ENCODE measurements at places on chromosomes 13 and 19.

- DNase-seq: no peak
These were observed 48.3 kb upstream of the ATP11A start for GRCh38 chr13:112641456-112642089.

GRCh38 chr19:52211926-52212571 is 22.2 kb downstream of the PPP2R1A start:
- no peak for DNase-seq

DNA sequence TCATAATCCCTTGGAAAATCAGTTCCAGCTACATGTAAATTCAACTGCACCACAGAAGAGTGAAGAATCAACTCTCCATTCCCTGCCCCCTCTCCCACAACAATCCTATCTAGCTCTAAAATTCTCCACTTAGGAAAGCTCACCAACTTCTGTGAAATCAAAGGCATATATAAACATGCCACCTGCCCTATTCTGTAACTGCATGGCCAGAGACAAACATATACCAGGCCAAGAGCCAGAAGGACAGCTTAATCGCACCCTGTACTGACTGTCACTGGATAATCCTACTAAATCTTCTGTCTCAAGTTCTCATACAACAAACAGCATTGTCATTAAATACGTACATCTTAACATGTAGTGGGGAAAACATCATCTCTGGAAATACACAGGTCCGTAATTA is 58.2 kb upstream of the EEF1AKMT1 start:
- no peak for DNase-seq

DNA sequence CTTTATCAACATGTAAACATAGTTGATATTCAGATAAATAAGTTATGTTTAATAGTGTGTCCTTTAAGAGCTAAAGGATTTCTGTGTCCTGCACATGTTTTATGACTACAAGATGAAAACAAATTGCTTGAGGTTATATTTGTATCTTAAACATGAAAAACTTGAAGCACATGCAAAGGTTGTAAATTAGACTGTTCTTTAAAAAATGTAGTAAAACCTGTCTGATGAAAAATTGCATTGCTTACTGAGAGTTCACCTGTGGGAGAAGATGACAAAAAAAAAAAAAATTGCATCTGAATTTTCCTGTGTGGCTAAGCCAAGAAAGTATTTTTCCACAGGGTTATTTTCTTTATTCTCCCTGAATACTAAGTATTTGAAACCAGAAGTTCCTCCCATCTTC is 25.7 kb upstream of the LMO7 start:
- no peak for DNase-seq

DNA sequence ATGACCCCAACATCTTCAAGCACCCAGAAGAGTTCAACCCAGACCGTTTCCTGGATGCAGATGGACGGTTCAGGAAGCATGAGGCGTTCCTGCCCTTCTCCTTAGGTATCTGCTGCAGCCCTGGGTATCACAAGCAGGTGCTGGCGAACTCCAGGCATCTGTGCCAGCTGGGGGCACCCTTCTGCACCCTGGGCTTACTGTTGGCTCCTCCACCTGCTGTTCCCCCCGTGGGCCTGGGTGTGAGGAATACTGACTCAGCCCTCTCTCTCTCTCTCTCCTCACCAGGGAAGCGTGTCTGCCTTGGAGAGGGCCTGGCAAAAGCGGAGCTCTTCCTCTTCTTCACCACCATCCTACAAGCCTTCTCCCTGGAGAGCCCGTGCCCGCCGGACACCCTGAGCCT is 13.0 kb downstream of the CYP2S1 start:
- no peak for DNase-seq

- DNase-seq: no peak
These were observed 5.5 kb upstream of the EMP3 start for GRCh38 chr19:48319647-48320541.

- DNase-seq: no peak
These were observed 352.6 kb downstream of the TBC1D4 start for GRCh38 chr13:75129331-75129730.

- peak; percentile 93 for DNase-seq
These were observed 10.7 kb downstream of the SPACA6 start for GRCh38 chr19:51703575-51704515.

GRCh38 chr13:111342721-111343120 is 22.3 kb downstream of the TEX29 start:
- no peak for DNase-seq

DNA sequence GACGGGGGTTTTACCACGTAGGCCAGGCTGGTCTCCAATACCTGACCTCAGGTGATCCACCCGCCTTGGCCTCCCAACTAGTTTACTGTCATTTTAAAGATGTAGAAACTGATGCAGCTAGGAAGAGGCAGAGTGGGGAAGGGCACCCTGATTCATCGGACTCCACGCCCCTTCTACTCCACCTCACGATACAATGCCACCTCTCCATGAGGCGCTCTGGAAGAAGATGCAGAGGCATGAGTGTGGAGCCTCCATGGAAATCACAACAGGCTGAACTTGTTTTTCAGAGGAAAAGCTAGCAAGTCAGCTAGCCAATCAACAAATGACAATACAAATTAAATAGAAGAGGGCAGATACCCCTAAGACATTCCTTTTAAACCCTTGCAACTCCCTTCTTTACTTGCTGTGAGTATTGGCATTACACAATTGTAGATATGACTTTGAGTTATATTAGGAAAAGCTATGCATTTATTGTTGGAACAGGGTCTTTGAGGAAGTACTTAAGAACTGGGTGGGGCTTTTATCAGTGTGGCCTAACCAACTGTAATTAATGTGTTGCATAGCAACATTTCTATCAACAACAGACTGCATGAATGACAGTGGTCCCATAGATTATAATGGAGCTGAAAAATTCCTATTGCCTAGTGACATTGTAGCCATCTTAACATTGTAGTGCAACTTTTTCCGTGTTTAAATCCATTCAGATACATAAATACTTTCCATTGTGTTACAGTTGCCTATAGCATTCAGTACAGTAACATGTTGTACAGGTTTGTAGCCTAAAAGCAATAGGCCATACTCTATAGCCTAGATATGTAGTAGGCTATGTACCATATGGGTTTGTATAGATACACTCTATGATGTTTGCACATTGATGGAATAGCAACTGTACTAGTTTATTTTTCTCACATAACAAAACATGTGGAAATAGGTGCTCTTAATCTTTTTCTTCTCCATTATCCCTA is 17.6 kb downstream of the WDFY2 start:
- no peak for DNase-seq

DNA sequence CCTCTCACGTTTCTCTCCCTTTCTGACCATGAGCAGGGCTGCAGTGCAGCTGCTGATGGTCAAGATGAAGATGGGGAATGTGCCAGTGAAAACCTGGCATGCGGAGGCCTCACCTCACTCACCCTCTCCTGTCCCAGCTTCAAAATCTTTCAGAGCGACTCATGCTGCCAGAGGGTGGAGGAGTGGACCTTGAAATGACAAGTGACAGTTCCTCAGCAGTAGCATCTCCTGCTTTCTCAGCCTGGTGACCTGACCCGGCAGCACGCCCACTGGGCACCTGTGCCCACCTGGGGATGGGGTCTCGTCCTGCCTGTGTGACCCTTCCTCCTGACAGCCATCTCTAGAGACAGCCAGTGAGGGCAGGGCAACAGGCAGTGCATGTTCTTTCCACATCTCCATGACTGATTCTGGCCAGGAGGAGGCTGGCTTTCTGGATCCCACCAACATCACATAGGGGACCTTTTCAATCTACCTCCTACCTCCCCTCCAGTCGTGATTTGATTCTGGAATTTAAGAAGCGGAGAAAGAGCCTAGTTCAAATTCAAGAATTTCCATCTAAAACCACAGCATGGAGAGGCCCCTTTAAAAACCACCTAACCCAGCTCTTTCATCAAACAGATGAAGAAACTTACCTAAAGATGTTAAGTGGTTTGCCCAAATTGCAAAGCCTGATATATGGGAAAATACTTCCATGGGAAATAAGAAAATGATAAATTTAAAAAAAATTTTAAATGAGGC is 45.8 kb downstream of the RFX2 start:
- no peak for DNase-seq

DNA sequence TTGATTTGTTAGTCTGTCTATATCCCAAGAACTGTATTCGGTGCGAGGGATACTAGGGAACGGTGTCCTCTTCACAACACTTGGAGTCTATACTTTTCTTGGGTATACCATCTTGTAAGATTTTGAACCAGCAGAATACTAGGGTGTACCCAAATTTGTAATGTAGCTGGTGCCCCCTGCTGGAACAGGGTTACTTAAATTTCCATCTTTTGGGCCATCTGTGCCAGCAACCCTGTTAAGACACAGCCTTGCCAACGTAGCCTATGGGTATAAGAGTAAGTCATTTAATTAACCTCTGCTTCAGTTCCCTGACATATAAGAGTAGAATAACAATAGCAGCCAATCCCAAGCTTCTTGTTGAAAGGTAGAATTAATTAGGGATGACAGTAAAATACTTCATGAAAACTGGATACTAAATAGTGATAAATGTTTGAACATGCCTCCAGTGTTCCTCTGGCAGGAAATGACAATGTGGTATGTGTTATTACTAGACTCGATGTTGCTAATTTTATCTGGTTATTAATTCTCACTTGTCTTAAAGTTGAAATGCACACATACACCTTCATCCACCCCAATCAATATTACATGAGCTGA is 607.6 kb downstream of the FGF9 start:
- DNase-seq: peak; percentile 31

DNA sequence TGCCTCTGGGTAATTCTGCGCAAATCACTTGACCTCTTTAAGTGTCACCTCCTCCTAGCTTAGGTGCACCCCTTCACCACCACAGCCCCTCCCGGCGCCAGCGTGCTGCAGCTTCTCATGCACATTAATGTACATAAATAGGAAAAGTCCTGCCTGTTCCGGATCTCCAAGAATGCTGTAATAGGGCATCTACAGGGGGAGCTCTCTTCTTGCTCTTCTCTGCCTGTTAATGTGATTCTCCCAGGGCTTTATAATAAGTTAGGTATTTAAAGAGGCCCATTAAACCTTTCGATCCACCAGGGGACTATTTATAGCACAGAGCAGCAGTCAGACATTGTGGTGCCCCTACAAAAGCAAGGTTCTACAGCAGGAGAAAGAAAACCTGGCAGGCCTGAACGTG is 35.3 kb downstream of the SOX1 start:
- no peak for DNase-seq

DNA sequence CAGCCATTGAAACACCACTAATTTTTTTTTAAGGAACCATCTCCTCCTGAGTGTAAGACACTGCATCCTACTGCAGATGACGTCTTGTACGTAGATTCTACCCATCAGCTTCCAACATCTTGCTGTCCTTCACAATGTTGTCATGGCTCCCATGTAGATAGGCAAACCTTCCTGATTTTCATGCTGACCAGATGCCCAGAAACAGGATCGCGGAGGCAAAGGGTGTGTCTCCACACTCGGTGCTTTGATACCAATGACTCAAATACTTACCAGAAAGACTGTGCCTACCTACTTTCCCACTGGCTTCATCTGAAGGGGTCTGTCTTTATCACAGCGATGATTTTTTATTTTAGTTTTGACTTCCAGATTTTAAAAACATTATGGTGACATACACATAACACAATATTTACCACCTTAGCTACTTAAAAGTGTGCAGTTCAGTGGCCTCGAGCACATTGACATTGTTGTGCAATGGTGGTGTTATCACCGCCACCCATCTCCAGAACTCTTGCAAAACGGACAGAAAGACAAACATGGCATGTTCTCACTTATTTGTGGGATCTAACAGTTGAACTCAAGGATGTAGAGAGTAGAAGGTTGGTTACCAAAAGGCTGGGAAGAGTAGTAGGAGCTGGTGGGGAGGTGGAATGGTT is 94.0 kb upstream of the PEG3 start:
- no peak for DNase-seq

GRCh38 chr13:28077231-28077630 is 23.1 kb downstream of the FLT3 start:
- DNase-seq: no peak

DNA sequence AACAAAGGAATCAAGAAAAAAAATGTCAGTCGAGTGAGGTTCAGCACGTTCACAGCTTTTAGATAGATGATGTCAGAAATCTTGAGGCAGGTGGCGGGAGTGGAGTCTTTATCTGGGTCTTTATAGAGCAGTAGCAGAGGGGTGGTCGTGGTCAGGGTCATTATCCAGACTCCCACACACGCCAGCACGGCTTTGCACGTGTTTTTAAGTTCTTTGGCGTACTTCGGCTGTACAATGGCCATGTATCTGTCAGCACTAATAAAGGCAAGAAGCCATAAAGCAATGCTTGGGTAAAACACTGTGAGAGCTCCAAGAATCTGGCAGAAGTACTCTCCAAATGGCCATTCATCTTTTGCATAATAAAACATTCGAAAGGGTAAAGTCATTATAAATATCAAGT is 2.9 kb downstream of the GPR18 start:
- no peak for DNase-seq

DNA sequence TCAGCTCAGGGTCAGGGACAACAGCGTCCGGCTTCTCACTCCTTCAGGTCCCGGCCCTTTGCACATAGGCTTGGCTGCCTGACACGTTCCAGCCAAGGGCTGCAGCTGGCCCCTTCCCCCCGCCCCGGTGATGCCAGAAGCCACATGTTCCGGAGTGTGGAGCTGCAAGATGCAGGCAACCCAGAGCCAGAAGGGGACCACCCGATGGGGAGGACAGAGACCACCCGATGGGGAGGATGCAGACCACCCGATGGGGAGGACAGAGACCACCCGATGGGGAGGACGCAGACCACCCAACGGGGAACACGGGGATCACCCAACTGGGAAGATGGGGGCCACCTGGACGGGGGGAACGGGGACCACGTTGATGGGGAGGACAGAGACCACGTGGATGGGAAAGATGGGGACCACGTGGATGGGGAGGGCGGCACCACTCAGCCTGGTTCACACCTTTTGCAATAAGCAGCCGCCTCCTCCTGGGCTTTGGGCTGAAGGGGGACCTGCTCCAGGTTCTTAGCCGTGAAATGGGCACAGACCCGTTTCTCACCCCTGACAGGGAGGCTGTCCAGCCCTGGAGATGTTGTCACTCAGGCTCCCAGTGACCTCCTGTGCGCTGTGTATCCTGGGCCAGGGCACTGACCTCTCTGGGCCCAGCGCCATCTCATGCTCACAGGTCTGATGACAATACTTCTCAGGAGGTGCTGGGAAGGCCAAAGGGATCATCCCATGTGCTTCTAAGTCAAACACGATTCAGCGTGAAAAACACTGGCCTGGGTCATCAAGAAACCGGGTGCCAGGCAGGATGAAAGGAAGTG is 34.5 kb downstream of the C13orf46 start:
- no peak for DNase-seq

GRCh38 chr19:52140032-52140710 is 433 bp upstream of the ZNF616 start:
- DNase-seq: peak; percentile 99

DNA sequence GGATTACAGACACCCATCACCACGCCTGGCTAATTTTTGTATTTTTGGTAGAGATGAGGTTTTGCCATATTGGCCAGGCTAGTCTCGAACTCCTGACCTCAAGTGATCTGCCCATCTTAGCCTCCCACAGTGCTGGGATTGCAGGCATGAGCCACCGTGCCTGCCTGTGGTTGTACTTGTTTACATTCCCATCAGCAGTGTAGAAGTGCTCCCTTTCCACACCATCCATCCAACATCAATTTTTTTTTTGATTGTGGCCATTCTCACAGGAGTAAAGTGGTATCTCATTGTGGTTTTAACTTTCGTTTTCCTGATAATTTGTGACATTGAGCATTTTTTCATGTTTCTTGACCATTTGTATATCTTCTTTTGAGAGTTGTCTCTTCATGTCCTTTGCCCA is 1019.4 kb upstream of the SLC10A2 start:
- no peak for DNase-seq
